Hematopoietic multipotent progenitor cell treated with erythropoietin and hydrocortisone succinate and interleukin-3 and kit ligand, for 17 days (in vitro differentiated cells): ENCODE measurements at places on chromosomes 12 and 14.

- no peak for DNase-seq
Observed at GRCh38 chr14:36238666-36239363, 62.3 kb upstream of the PTCSC3 start.

GRCh38 chr12:76083246-76083903, 1.1 kb downstream of the NAP1L1 start:
- DNase-seq, result peak; percentile 38

DNA sequence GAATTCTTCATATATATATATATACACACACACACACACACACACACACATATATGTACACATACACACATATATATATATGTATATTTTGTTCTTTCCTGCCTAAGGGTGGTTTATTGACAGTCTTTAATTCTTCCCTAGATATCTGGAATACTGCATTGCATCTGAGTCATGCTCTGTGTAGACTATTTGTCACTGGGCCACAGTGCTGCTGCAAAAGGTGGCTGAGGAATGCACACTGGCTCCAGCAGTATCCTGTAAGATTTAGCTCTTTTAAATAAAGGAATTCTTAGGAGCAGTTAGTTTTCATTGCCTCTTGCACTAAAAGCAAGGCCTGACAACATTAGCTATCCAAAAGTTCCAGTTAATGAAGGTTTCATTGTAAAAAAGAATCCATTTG, 200.9 kb downstream of the APAF1 start:
- DNase-seq, result no peak

GRCh38 chr12:3622021-3622821, 130.7 kb downstream of the CRACR2A start:
- no peak for DNase-seq

- no peak for DNase-seq
Observed at GRCh38 chr14:85233756-85234155, 296.2 kb upstream of the FLRT2 start.

- DNase-seq, result no peak
Observed at GRCh38 chr12:70364695-70365397, 1.2 kb upstream of the KCNMB4 start.

DNA sequence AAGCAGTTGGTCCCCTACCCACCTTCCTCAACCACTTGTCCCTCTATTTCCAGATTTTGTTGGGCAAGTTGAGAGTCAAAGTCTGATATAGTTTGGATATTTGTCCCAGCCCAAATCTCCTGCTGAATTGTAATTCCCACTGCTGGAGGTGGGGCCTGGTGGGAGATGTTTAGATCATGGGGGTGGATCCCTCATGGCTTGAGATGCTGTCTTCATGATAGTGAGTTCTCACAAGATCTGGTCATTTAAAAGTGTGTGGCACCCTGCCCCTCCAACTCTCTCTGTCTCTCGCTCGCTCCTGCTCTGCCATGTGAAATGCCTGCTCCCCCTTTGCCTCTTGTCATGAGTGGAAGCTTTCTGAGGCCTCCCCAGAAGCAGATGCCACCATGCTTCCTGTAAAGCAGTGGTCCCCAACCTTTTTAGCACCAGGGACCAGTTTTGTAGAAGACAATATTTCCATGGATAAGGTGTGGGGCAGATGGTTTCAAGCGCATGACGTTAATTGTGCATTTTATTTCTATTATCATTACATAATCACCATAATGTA, 37.3 kb upstream of the BCL11B start:
- DNase-seq, result no peak

DNA sequence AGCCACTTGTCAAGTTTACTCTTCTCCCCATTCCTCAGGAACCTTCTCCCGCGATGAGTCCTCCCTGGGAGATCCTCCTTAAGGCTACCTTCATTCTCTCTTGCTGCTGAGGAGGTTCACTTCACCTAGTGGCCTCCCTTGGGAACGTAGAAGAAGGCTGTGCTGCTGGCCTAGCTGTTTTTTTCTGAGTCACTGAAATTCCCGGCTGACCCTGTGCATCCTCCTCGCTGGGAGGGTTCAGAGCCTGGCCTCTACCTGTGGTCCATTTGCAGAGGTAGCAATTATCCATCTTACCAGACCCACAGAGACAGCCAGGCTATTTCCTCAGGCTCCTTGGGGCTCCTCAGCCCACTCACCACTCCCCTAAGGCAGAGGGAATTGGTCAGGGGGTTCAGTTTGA, 4.6 kb downstream of the KRT82 start:
- no peak for DNase-seq

DNA sequence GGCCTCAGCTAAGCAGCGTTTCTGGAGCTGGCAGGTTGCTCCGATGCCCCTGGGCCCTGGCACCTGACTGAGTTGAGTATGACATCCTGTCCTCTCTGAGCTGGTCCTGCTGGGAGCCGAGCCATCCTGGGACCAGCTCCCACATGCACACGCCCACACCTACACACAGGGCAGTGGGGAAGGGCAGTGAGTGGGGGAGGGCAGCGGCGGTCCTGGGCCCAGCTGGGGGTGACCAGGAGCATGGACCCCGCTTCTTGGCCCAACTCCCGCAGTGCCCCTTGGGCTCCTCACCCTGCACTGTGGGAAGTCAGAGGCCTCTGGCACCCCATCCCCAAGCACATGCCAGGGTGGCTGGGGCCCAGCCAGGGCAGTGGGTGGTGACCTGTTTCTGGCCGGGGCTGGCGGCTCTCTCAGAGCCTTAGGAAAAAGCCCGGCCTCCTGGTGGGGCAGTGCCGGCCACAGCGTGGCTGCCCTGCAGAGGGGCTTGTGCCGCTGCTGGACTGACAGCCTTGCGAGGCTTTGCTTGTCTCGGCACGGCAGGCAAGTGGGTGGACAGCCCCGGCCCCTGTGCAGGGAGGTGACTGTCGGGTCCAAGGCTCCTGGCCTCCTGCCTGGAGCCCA, 5.9 kb upstream of the CRIP2 start:
- no peak for DNase-seq

DNA sequence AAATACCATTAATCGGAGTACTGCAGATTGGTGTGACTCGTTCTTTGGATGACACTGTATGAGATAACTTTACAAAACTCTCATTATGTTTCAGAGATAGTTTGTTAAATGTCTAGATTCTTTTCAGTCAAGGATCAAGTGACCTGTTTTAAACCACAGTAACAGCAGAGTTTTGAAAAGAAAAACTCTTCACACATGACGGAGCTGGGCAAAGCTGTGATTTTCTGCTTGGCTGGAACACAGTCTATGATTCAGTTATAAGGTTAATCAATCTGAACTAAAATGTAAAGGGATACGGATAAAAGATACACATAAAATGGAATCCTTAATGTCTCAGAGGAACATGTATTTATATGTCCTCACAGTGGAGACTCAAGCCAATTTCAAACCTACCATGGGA, 573.2 kb downstream of the PRKD1 start:
- DNase-seq, result no peak

- no peak for DNase-seq
Observed at GRCh38 chr12:12440784-12441428, 84.0 kb downstream of the BORCS5 start.

GRCh38 chr12:100528471-100529127, 44.9 kb upstream of the GAS2L3 start:
- no peak for DNase-seq

- no peak for DNase-seq
Observed at GRCh38 chr14:89707086-89707485, 247.4 kb downstream of the EFCAB11 start.

- DNase-seq, result peak; percentile 40
Observed at GRCh38 chr12:107884769-107885694, 110.5 kb downstream of the ASCL4 start.

DNA sequence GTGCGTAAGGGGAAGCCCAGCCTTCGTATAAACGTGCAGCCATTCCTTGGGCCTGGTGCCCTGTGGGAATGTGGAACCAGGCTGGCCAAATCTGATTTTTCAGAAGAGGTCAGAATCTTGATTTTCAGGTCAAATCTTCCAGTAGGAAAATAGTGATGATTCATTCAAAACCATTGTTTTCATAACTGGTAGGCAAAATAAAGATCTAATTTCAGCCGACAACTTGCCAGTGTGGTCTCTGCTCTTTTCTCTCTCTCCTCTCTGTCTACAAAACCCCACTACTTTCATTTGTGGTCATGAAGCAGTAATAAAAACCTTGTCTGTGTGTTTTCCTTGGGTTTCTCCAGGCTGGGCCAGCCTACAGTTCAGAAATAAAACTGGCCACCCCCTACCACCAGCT, 135.1 kb downstream of the RBM19 start:
- DNase-seq, result no peak
